ENCODE measurements at places on chromosomes 5 and 9. TPM values are rescaled to one million over a fixed set of nuclear protein-coding genes. Genes with fewer than 3 reads are reported as not detected.

UBE2D2 gene
- 118 TPM for polyA plus RNA-seq

PPP2R2B gene
- polyA plus RNA-seq = 250 TPM

PHF2 gene
- 42.8 TPM for polyA plus RNA-seq

BASP1 gene
- polyA plus RNA-seq = 982 TPM

LCP2 gene
- polyA plus RNA-seq = not detected

FOXE1 gene
- 0.14 TPM for polyA plus RNA-seq

GZMA gene
- polyA plus RNA-seq = not detected

ST8SIA4 gene
- 14.9 TPM for polyA plus RNA-seq

GHR gene
- 0.31 TPM for polyA plus RNA-seq

PRR16 gene
- 1.7 TPM for polyA plus RNA-seq

HRH2 gene
- 0.09 TPM for polyA plus RNA-seq

GPR150 gene
- not detected for polyA plus RNA-seq

PSMD5 gene
- 11.7 TPM for polyA plus RNA-seq

STOM gene
- not detected for polyA plus RNA-seq

NUTM2G gene
- 0.18 TPM for polyA plus RNA-seq

ABHD17B gene
- 58.0 TPM for polyA plus RNA-seq

SHROOM1 gene
- 0.84 TPM for polyA plus RNA-seq

LHX2 gene
- polyA plus RNA-seq = 2.6 TPM

PTGS1 gene
- 0.17 TPM for polyA plus RNA-seq

FIBCD1 gene
- polyA plus RNA-seq = 1.6 TPM

IFNA4 gene
- polyA plus RNA-seq = not detected

ROR2 gene
- 0.74 TPM for polyA plus RNA-seq

ABLIM3 gene
- polyA plus RNA-seq = 15.3 TPM

TYRP1 gene
- not detected for polyA plus RNA-seq

ACSL6 gene
- polyA plus RNA-seq = 30.5 TPM

THBS4 gene
- polyA plus RNA-seq = 6.3 TPM

Data from neural cell (in vitro differentiated cells).